Lower lobe of right lung (tissue), 2 donors: ENCODE measurements at places on chromosomes 5 and 9. TPM values are rescaled to one million over a fixed set of nuclear protein-coding genes. Genes with fewer than 3 reads are reported as not detected.

GRCh38 chr5:143395638-143396352 lies 7.7 kb downstream of the NR3C1 start:
- H3K27me3 ChIP-seq, result no peaks in the 10 kb centered on the region
- no peaks in the 10 kb centered on the region for H3K36me3 ChIP-seq
- peaks cover 94% of the 10 kb centered on the region for H3K4me1 ChIP-seq
- H3K27ac ChIP-seq, result no peak overlapping the region

IPO11 gene
- 30.4 TPM for total RNA-seq

ODF2 gene
- 20.3 TPM for total RNA-seq

TICAM2 gene
- 5.8 TPM for total RNA-seq

DNA sequence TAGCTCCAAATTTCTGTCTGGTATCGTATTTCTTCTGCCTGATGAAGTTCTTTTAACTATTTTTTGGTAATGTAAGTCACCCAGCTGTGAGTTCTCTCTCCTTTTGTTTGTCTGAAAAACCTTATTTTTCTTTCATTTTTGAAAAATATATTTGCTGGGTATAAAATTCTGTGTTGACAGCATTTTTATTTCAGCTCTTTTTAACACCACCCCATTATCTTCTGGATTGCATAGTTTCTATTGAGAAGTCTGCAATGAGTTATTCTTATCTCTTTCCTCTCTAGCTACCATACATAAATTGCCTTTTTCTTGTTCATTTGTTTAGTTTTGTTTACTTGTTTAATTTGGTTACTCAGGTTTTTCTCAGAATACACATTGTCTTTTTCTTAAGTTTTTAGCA lies 109.1 kb downstream of the NSG2 start:
- no peaks in the 10 kb centered on the region for H3K27me3 ChIP-seq
- H3K4me1 ChIP-seq, result no peaks in the 10 kb centered on the region
- H3K36me3 ChIP-seq, result no peaks in the 10 kb centered on the region
